A549 treated with Hydrocortisone at 1 μM for 4 hours (cell line): ENCODE measurements at places on chromosomes 5 and 9. TPM values are rescaled to one million over a fixed set of nuclear protein-coding genes. Genes with fewer than 3 reads are reported as not detected.

NR6A1 gene
- 1.4 to 2.0 TPM (median 1.8 TPM) in 5 replicates for total RNA-seq

PCDHGA9 gene
- 0.05 to 0.07 TPM (median 0.07 TPM) in 4 of 5 replicates, not detected in the other for total RNA-seq

RGS7BP gene
- not detected in 5 replicates for total RNA-seq

RFK gene
- 30.5 to 37.9 TPM (median 34.9 TPM) in 5 replicates for total RNA-seq

TMEM174 gene
- total RNA-seq: not detected in 5 replicates

PHF24 gene
- total RNA-seq: 0.09 to 0.31 TPM (median 0.14 TPM) in 5 replicates

OGN gene
- not detected in 5 replicates for total RNA-seq

OTULINL gene
- 16.9 to 24.0 TPM (median 22.3 TPM) in 5 replicates for total RNA-seq

RFX3 gene
- 1.1 to 1.8 TPM (median 1.5 TPM) in 5 replicates for total RNA-seq

NNT gene
- 9.0 to 17.0 TPM (median 11.5 TPM) in 5 replicates for total RNA-seq

PSAT1 gene
- total RNA-seq: 147 to 180 TPM (median 169 TPM) in 5 replicates

MYOT gene
- 0.12 to 0.30 TPM (median 0.25 TPM) in 3 of 5 replicates, not detected in the others for total RNA-seq
